SK-N-SH (cell line): ENCODE measurements at places on chromosomes 1 and 21. TPM values are rescaled to one million over a fixed set of nuclear protein-coding genes. Genes with fewer than 3 reads are reported as not detected.

Gene DENND4B
- polyA plus RNA-seq: 27.3 and 29.6 TPM in 2 replicates

Gene CFH
- polyA plus RNA-seq: 2.9 and 4.9 TPM in 2 replicates

Gene PTAFR
- 0.05 and 0.06 TPM in 2 replicates for polyA plus RNA-seq

Gene IQGAP3
- polyA plus RNA-seq: 14.4 and 15.6 TPM in 2 replicates

Gene SGIP1
- 15.5 and 22.1 TPM in 2 replicates for polyA plus RNA-seq

Gene PDZK1
- 0.16 and 0.24 TPM in 2 replicates for polyA plus RNA-seq

Gene VPS45
- polyA plus RNA-seq: 31.5 and 48.7 TPM in 2 replicates

Gene FAM177B
- polyA plus RNA-seq: not detected in 2 replicates

Gene GJB4
- not detected in 2 replicates for polyA plus RNA-seq

Gene NBPF8
- 13.3 and 18.7 TPM in 2 replicates for polyA plus RNA-seq

Gene RGS13
- 0.05 TPM in 1 of 2 replicates, not detected in the other for polyA plus RNA-seq

Gene FAM110D
- polyA plus RNA-seq: 0.50 and 0.64 TPM in 2 replicates

Gene TRIM67
- polyA plus RNA-seq: not detected in 2 replicates

Gene CCDC17
- polyA plus RNA-seq: 0.31 and 0.41 TPM in 2 replicates

Gene COL11A1
- polyA plus RNA-seq: 0.13 and 0.15 TPM in 2 replicates

Gene TMPRSS15
- 0.03 TPM in 1 of 2 replicates, not detected in the other for polyA plus RNA-seq

Gene ARTN
- polyA plus RNA-seq: 0.26 and 0.69 TPM in 2 replicates

Gene SOX13
- polyA plus RNA-seq: 7.2 and 10.6 TPM in 2 replicates

Gene CNN3
- 204 and 242 TPM in 2 replicates for polyA plus RNA-seq

Gene GBP7
- not detected in 2 replicates for polyA plus RNA-seq

Gene DISP1
- 4.4 and 5.9 TPM in 2 replicates for polyA plus RNA-seq

Gene MNDA
- not detected in 2 replicates for polyA plus RNA-seq

Gene TAL1
- not detected in 2 replicates for polyA plus RNA-seq

Gene DLGAP3
- 0.05 and 0.15 TPM in 2 replicates for polyA plus RNA-seq

Gene PRKCZ
- 20.1 and 24.2 TPM in 2 replicates for polyA plus RNA-seq

Gene SPOCD1
- 10.7 and 12.5 TPM in 2 replicates for polyA plus RNA-seq

Gene ETV3L
- polyA plus RNA-seq: not detected in 2 replicates

Gene VHLL
- not detected in 2 replicates for polyA plus RNA-seq

Gene TIMM17A
- 33.6 and 51.6 TPM in 2 replicates for polyA plus RNA-seq

Gene NBPF10
- polyA plus RNA-seq: 0.66 and 0.88 TPM in 2 replicates

Gene AMY1C
- polyA plus RNA-seq: not detected in 2 replicates

Gene HRNR
- not detected in 2 replicates for polyA plus RNA-seq

Gene GNG12
- 41.2 and 56.1 TPM in 2 replicates for polyA plus RNA-seq

Gene PROX1
- polyA plus RNA-seq: 0.25 and 0.45 TPM in 2 replicates

Gene CHIA
- not detected in 2 replicates for polyA plus RNA-seq

Gene KRTAP11-1
- not detected in 2 replicates for polyA plus RNA-seq

Gene SVBP
- 18.6 and 20.2 TPM in 2 replicates for polyA plus RNA-seq

Gene MTARC1
- 5.4 and 6.1 TPM in 2 replicates for polyA plus RNA-seq

Gene SPATA46
- not detected in 2 replicates for polyA plus RNA-seq

Gene LRRC53
- not detected in 2 replicates for polyA plus RNA-seq

Gene AGT
- 0.39 and 0.41 TPM in 2 replicates for polyA plus RNA-seq

Gene COL24A1
- not detected in 2 replicates for polyA plus RNA-seq

Gene KCNK2
- 12.2 and 16.2 TPM in 2 replicates for polyA plus RNA-seq

Gene C2CD2
- polyA plus RNA-seq: 9.7 and 15.0 TPM in 2 replicates

Gene OR6K3
- polyA plus RNA-seq: not detected in 2 replicates

Gene CHI3L2
- 0.92 and 0.97 TPM in 2 replicates for polyA plus RNA-seq

Gene MYBPH
- 0.12 TPM in 1 of 2 replicates, not detected in the other for polyA plus RNA-seq

Gene SLAMF8
- not detected in 2 replicates for polyA plus RNA-seq

Gene C1orf185
- not detected in 2 replicates for polyA plus RNA-seq

Gene TMEM81
- polyA plus RNA-seq: 1.8 and 2.7 TPM in 2 replicates

Gene SYDE2
- polyA plus RNA-seq: not detected in 2 replicates
